NCI-H1048 (cell line): ENCODE measurements at places on chromosomes 5 and 9.

DNA sequence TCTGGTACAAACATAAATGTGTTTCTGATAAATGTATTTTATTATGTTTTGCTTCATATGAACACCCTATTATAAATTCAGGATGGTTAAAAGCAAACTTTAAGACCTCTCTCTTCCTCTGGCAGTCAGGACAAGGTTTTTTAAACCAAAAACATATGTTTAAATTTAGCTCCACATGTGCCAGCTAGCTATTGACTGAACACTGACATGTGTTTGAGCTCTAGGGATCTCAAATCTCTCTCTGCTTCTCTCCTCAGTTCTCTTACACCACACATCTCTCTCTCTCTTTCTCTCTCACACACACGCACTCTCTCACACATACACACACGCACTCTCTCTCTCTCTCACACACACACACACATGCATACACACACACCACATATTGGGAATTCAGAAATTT is 150.1 kb upstream of the RFX3 start:
- no peak for DNase-seq

DNA sequence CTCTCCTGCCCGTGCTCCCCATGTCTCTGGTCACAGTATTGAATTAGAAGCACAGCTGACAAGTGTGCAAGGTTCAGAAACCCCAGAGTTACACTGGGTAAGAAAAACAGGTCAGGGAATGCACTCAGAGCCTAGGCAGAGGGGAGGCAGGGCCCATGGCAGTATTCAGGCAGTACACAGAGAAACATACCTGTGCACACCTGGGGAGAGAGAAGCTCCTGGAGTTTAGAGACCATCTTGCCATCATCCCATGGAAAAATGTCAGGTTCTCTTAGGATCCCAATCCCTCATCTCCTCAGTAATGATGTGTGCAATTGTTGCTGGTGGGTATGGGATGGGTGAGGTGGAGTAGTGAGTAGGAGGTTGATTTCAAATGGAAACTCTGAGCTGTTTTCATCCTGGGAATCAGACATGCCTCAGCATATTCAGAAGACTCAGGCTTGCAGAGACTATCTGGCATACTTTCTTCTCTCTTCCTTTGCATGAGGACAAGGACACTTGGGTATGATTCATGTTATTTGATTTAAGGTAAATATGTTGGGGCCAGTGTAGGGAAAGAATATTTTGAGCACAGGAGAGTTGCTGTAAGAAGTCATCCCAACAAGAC is 228.5 kb downstream of the ESM1 start:
- no peak for DNase-seq

DNA sequence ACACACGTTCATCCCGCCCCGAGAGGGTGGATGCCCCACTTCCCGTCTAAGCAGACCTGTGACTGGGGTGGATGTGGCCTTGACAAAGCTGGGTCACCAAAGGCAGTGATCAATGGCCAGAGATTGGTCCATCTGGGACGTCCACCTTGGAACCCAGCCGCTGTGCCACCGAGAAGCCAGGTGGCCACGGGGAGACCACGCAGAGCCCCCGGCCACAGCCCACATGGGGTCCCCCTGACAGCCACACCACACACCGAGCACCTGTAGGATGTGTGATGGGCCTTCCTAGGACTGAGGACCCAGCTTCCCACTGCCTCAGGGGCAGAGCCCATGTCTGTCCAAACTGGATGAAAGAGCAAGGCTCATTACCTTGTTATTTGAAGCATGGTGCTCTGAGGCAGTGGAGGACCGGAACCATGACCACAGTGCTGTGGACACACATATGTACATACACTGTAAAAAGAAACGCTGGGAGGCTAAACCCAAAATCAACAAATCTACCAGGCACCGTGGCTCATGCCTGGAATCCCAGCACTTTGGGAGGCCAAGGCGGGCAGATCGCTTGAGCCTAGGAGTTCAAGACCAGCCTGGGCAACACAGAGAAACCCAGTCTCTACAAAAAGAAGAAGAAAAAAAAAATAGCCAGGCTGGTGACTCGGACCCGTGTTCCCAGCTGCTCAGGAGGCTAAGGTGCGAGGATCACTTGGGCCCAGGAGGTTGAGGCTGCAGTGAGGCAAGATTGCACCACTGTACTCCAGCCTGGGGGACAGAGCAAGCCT is 50.1 kb downstream of the MRPL36 start:
- DNase-seq = no peak

GRCh38 chr9:75451045-75451444 is 362.7 kb downstream of the OSTF1 start:
- DNase-seq = no peak

DNA sequence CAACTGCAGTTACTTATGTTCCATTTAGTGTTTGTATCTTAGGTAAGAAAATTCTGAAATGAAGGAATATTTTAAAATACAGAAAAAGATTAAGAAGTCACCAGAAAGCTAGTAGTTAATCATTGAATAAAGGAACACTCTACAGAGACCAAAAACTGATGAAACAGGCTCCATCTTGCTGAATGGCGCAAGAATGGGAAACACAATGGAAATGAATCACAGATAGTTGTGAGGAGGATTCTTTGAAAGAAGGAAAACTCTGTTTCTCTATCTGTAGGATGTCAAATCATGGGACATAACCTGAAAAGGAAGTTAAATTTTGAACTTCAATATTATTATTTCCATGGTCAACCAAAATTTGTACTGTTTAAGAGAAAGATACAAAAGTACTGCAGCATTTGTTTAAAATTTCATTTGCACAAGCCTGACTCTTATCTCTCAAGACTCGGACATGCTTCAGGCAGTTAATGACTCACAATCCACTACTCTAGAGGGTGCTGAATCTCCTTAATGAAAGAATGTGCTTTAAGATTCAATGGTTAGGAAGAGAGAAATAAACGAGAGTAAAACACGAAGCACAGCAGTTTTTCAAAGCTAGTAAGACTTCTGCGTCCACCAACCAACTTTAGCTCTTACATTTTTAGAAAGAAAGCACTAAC is 1064.4 kb upstream of the DMAC1 start:
- no peak for DNase-seq

DNA sequence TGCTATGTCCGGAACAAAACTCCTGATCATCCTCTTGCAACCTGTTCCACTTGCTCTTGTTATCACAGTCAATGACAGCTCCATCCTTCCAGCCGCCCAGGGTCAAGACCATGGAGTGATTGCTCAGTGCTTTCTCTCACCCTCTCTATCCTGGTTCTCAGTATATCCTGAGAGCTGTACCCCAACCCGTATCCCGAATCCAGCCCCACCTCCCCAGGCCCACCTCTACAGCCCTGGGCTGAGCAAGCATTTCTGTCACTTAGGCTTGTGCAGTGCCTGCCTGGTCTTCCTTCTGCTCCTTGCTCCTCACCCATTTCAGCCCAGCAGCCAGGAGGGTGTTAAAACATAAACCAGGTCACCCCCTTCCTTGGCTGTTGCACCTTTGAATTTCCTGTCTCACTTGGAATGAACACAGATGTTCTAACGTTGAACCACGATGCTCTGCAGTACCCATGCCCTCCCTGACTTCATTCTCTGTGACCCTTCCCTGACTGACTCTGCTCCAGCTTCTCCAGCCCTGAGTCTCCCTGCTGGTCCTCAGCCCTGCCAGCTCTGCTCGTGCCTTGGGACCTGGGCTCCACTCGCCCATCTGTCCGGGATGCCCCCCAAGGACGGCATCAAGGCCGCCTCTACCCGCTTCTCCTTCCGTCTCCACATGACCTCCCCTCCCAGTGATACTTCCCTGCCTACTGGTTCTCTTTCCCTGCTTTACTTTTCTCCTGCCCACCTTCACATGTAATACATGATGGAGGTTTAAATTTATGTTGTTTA is 110.0 kb downstream of the ICE1 start:
- DNase-seq = no peak

GRCh38 chr5:6222121-6222520 is 156.2 kb downstream of the MED10 start:
- no peak for DNase-seq

- DNase-seq = no peak
Measured at GRCh38 chr5:19927919-19928318, 60.1 kb downstream of the CDH18 start.

DNA sequence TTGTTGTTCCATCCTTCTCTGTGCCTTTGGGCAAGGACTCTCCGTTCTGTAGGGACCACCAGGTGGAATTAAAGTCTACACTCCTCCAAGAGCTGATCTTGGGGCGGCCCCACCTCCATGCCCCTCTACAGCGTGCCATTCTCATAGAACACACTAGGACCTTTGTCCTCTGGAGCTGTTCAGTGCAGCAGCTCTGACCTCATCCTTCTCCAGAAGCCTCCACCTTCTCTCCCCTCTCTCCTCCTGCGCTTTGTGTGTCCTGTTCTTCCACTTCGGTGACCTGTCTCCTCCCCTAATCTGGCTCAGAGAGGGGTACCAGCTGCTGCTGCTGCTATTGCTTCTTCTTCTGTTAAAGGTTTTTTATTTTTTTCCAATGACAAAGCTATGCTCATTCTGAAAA is 1.8 kb upstream of the MACROH2A1 start:
- no peak for DNase-seq

- DNase-seq = no peak
Measured at GRCh38 chr9:34428325-34428958, 29.9 kb downstream of the FAM219A start.

DNA sequence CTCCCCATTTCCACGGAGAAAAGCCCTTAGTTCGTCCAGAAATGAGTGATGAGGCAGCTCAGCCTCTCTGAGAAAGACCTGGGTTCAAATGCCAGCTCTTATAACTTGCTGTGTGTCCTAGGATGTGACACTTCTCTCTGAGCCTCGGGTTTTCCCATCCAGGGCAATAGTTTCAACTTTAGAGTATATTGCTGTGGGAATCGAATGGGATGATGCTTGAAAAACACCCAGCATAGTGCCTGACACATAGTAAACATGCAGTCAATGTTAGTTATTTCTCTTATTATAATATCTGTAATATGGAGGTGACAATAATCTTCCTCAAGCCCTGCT is 430 bp upstream of the MAPKAP1 start:
- DNase-seq = no peak

- no peak for DNase-seq
Measured at GRCh38 chr9:104256031-104256695, 162.1 kb downstream of the SMC2 start.

- no peak for DNase-seq
Measured at GRCh38 chr5:153782589-153783361, 255.9 kb downstream of the FAM114A2 start.

- no peak for DNase-seq
Measured at GRCh38 chr5:170252720-170253350, 20.1 kb downstream of the C5orf58 start.

DNA sequence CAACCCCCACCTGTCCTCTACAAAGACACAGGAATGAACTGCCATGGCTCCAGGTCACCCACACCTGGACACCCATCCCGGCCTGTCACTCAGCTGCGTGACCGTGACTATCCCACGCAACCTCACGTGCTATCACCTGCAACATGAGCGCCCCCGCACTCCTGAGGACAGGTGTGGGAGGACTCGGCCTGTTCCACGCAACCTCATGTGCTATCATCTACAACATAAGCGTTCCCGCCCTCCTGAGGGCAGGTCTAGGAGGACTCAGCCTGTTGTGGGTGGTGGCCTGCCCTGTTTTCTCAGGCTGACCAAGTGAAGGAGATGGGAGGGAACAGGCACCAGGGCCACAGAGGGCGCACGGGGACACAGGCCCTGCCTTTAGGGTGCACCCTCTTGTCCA is 4.1 kb downstream of the QSOX2 start:
- no peak for DNase-seq

GRCh38 chr5:131357739-131358561 is 94.1 kb downstream of the CDC42SE2 start:
- DNase-seq = no peak

- no peak for DNase-seq
Measured at GRCh38 chr5:126031989-126032716, 391.1 kb upstream of the GRAMD2B start.

- no peak for DNase-seq
Measured at GRCh38 chr5:40834391-40834848, 602 bp downstream of the RPL37 start.

DNA sequence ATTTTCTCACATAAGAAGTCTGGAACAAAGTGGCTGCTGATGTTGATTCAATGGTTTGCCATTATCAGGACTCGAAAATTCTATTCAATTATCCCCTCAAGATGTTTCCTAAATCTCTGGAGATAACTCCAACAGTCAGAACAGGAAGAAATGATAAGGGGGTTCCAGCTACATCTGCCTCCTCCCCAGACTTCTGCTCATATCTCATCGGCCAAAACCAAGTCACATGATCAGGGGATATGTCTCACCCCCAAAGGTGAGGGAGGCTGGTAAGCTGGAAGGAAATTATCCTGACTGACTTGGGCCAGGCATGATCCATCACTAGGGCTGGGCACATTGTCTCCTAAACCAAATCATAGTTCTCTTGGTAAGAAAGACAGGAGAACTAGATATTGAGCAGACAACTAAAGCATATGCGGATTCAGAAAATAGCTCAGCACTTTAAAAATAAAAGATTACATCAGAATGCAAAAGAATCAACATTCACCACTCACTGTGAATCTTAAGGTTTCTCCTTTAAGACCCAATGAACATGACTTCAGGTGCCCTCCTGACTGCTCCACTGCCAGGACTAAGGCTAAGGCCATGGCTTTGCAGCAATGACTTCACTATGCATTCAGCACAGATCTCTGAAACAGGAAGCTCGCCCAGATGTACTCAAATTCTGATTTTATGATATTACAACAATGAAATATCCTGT is 306.3 kb downstream of the ENC1 start:
- no peak for DNase-seq

DNA sequence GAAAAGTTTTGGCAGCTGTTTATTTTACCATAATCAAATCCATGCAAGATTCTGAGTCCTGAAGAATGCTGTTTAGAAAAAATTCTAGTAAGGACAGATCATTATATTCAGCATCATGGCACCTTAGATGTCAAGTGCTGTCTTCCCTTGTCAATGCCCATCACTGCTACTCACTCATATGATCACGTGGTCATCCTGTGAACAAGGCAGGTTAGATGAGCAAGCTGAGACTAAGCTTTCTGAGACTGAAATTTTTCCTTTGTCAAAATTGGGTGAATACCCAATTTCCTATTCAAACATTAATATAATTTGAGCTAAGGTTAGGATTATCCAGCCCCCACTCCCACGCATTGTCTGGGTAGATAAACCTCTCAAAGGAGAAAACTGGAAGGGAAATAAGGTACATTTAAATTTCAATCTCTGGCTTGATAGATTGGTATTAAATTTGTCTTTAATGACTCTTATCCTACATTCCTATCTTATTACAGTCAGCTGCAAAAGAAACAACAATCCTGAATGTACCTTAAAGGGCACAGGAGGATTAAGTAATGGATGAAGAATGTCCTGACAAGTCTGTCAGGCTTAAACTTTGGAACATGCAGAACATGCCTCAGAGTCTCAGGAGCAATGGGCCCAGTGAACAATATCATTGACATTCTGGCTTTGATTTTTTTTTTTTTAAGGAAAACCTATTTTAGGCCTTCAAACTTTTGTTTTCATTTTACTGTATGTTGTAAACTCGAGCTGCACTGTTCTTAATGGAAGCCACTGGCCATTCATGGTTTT is 148.7 kb upstream of the RANBP3L start:
- no peak for DNase-seq
